ENCODE measurements at places on chromosomes 7 and 10.

- DNase-seq, result no peak
Observed at GRCh38 chr7:35734001-35734483, 39.1 kb upstream of the HERPUD2 start.

GRCh38 chr7:32093415-32094408 lies 23.5 kb upstream of the PDE1C start:
- no peak for DNase-seq

DNA sequence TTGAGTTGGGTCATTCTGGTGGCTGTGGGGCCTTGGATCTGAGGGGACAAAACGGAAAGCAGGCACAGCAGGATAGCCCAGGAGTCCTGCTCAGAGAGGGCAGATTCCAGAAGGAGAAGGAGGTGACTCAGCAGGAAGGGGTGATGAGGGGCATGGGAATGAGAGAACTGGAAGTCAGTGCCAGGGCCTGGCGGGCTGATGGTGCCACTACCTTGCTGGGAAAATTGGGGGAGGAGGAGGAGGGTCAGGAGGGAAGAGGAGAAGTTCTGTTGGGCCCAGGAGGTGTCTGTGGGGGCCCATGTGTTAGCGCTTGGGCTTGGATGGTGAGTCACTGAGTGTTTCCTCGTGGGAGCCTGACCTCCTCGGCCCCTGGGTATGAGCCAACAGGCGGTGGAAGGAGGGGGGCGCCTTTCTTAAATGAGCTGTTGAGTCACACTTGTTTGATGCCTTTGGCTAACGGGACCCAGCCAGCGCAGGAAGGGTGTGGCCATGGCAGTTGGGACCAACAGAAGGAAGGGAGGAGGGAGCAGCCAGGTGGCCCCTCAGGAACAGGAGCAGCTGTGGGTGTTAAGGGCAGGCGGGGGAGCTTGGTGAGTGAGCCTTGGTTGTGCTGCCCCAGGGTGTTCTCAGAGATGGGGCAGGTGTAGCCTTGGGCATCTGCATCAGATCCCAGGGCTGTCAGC lies 130.0 kb upstream of the BTBD16 start:
- DNase-seq, result no peak

DNA sequence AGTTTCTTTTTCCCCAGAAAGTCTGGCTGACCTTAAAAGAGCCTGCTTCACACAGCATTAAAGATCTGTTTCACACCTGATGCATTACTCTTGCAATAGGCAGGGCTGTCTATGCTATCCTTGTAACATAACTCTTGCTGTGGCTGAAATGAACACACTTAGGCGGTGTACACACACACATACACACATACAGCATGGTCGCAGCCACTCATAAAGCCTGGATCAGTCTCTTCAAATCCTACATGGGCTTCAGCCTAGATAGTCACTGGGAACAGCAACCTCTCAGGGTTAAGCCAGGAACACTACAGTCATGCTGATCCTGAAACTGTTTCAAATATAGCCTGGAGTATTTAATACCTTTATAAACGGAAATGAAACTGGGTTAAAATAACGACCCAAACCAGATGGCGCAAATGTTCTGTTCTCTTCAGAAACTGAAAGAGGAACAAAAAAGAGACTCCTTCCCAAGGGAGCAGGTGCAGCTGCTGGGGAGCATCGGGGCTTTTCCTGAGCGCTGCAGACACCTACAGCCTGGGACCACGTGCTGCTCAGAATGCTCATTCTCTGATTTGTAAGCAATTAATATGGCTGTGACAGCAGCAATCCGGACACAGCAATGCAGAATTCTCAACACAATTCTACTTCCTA lies 61.0 kb upstream of the SFMBT2 start:
- no peak for DNase-seq

DNA sequence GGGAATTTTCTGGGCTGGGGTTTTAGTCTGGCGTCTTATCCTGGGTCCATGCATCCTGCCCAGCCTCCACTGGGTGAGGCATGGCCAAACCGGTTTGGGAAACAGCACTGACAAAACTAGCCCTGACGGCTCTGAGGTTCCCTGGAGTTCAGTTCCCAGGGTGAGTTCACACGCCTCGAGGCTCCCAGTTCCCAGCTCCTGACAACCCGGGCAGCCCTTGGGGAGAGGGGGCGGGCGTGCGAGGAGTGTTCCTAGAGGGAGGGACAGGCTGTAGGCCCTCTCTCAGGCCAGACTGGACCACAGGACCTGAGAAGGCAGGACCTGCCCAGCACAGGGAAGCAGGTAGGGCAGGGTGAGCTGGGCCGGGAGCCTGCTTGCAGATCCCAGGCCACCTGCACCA lies 82.3 kb upstream of the PPIF start:
- no peak for DNase-seq

- DNase-seq, result no peak
Observed at GRCh38 chr7:50292763-50293162, 11.8 kb upstream of the IKZF1 start.

DNA sequence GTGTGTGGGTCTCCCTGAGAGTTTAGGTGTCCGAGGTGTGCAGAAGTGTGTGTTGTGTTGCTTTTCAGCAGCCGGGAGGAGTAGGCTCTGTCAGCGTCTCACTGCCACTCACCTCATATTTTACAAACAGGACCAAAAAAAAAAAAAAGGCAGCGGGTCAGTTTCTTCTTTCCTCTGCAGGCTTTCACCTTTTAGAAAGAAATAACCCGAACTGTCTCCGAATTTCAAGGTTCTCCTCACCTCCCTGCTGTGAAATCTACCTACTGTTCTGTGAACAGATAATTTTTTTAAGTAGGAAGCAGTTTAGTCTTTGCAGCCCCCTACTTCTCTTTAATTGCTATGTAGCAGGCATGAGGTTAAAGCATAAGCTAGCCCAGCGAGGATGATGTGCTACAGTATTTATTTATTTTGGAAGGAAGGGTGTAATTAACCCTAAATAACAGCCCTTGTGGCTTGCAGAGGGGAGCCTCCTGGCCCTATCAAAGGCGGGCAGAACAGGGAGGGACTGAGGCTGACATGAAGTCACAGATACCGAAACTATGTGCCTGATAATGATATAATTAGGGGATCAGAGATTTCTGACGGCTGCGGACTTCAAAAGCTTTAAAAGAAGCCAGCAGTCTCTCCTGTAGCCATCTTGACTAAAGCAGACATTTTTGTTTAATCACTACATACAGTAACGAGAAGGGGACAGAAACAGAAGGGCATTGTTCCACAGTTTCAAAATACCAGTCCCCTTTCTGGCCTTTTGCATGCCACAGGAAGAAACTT lies 1.6 kb downstream of the BAMBI start:
- DNase-seq, result no peak

GRCh38 chr10:104485632-104486031 lies 132.0 kb downstream of the CFAP58 start:
- no peak for DNase-seq

DNA sequence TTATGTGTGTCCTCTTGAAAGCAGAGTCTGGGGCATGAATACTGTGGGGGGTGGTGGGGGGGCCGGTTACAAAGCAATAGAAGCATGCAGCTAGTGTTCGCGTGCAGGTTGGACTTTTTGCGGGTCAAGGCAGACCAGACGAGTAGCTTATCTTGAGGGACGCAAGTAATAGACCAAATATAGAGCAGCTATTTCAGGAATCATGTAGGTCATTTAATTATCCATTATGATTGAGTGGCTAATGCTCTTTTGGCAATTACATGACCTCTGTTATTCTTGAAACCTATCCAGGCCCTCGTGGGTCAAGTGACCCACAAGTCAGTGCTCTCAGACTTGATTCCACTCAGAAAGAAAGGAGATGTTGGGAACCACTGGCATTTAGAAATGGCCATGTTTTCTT lies 93.0 kb downstream of the BTRC start:
- no peak for DNase-seq
